ENCODE measurements at places on chromosomes 3 and 15.

GRCh38 chr3:127734754-127735473 is 62.2 kb downstream of the ABTB1 start:
- peak; percentile 94 for DNase-seq

DNA sequence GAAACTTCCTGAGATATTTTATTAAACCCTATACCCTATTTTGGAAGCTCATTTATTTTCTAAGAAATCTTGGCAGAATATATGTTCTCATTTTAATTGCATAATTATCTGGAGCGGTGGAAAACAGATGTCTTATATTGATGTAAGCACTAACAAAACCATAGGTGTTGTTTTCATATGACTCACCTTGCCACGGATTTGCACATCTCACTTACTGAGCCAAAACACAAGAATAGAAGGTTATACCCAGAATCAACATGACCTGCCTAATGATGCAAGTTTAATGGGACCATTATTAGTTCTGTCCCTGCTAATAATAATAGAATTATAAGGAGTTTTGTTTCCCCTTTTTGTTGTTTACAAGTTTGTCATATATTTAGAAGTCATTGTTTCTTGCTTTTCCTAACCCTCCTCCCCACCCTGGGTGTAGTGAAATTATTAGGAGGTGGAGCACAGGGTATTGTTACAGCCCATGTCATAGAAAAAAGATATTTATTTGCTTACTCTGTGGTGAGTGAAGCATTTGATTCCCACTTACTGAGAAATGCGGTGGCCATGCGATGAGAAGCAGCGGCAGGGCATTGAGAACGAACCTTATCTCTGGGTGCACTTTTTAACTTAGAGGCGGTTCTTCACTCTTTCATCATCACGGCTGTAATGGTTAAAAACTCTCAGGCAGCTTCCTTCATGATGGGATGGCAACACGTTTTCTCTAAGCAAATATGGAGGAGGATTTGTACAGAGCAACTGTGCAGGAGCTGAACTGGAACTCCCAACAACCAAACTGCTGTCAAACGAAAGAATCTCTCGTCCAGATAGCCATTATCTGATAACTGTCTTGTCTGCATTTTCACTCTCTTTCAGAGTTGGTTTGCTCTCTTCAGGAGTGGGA is 521 bp downstream of the IL5RA start:
- no peak for DNase-seq

GRCh38 chr3:61132062-61132461 is 119.2 kb downstream of the FHIT start:
- no peak for DNase-seq

GRCh38 chr3:37967260-37967881 is 23.2 kb upstream of the VILL start:
- peak; percentile 61 for DNase-seq

DNA sequence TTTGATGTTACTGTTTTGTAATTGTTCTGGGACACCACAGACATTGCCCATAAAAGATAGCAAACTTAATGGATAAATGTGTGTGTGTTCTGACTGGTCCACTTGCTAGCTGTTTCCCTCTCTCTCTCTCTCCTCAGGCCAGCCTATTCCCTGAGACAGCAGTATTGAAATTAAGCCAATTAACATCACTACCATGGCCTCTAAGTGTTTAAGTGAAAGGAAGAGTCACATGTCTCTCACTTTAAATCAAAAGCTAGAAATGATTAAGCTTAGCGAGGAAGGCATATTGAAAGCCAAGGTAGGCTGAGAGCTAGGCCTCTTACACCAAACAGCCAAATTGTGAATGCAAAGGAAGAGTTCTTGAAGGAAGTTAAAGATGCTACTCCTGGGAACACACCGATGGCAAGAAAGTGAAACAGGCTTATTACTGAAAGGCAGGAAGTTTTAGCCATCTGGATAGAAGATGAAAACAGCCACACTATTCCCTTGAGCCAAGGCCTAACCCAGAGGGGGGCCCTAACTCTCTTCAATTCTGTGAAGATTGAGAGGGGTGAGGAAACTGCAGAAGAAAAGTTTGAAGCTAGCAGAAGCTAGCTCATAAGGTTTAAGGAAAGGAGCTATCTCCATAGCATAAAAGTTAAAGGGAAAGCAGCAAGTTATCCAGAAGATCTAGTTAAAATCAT is 295.1 kb downstream of the CHST2 start:
- DNase-seq = no peak

- DNase-seq = peak; percentile 9
These were observed 4.9 kb downstream of the NANOGP8 start for GRCh38 chr15:35080226-35080625.

- no peak for DNase-seq
These were observed 231.3 kb downstream of the PLCL2 start for GRCh38 chr3:17116007-17116600.

- no peak for DNase-seq
These were observed 52.7 kb downstream of the RARB start for GRCh38 chr3:25480811-25481210.

DNA sequence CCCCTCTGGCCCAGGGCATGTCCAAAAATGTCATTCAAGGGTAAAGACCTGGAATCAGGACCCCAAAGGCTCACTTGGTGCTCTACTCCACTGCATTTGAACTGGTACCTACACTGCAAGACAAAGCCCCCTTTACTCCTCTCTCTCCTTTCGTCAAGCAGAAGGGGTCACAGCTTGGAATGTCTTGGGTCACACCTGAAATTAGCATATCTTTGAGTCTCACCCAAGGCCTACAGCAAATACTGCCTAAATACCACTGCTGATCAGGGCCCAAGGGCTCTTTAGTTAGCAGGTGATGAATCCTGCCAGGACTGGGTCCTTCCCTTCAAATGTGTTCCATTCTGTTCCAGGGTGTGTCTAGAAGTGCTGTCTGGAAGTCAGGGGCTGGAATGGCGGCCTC is 320.6 kb downstream of the SV2B start:
- no peak for DNase-seq

DNA sequence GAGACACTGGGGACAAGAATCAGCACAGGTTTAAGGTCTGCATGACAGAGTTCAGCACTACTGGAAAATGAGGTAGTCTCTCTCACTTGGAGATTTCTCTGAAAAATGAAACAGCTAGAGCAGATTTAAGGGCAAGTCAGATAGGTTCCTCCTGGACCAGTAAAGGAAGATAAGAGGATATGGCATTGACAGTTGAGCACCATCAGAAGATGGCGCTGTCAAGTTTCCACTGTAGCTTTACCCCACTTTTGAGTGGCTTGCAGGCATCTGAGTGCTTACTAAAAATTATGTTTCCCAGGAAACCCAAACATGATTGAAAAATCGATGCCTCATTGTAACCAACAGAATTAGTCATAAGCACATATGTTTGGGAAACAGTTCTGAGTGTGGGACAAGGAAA is 407.2 kb upstream of the UBE2E2 start:
- no peak for DNase-seq

DNA sequence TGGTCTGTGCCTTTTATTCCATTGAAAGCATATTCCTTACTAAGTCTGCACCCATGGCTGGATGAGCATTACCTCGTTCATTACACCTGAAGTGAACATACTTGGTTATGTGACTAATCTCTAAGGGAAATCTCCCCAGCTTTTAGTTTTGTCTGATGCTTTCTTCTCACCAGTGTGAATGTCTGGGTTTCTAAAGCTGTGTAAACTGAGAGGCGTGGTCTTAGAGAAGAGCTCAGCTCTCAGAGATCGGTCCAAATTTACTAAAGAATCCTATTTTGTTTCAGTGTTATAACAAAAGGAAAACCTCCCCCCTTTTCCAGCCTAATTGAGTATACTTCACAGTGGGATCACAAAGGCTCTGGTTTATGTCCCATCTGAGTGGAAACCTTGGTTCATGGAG is 352.3 kb downstream of the PTPRG start:
- DNase-seq = no peak

DNA sequence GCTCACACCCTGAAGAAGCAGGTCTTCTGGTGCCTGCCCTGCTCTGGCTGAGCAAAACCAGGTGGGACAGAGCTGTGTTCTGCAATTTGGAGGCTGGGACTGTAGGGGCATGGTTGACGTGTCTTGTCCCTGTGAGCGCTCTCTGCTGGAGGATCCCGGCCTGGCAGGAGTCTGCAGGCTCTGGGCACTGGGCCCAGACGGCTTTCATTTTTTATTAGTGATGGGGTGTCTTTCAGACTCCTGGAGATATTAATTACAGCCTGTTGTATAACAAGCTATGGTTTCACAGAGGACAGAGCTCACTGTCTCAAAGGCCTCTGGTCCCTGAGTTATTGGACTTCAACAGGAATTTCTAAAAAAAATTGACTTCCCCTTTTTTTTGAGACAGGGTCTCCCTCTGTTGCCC is 29.5 kb upstream of the ZNF710 start:
- DNase-seq = peak; percentile 70
